Activated T-cell treated with anti-CD3 and anti-CD28 coated beads, Interleukin-2, amount 50 U/mL, for 48 hours (primary cell): ENCODE measurements at places on chromosomes 11 and 22.

DNA sequence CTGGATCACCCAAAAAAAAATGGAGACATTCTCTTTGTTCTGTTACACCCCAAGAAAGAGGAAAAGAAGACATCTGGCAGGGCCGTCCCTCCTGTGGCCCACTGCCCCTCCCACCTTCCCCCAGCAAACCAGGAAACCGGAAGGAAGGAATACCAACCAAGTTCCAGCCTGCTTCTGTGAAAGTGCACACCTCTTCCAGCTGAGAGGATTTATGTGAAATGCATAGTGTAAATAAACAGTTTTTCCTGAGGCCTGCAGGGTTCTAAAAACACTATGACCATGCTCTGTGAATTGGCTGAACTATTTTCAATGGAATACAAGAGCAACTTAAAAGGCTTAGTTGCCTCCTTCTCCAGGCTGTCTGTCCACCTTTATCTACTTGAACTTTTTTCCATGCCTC lies 50.0 kb upstream of the CHST1 start:
- no peak for DNase-seq

DNA sequence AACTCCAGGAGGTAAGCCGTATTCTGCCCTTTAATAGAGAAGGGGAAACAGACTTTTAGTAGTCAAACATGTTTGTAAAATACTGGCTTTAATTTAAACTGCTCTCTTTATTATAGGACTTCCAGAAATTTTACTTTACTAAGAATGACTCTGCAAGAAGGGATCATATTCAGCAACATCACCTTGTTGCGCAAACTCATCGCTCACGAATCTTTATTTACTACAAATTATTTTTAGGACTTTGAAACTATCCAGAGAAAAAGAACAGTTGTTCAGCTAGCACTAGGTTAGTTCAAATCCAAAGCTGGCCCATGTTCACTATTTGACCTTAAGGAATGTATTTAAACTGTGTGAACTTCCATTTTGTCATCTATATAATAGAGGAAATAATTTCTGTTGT lies 498.3 kb upstream of the TENM4 start:
- DNase-seq = no peak

DNA sequence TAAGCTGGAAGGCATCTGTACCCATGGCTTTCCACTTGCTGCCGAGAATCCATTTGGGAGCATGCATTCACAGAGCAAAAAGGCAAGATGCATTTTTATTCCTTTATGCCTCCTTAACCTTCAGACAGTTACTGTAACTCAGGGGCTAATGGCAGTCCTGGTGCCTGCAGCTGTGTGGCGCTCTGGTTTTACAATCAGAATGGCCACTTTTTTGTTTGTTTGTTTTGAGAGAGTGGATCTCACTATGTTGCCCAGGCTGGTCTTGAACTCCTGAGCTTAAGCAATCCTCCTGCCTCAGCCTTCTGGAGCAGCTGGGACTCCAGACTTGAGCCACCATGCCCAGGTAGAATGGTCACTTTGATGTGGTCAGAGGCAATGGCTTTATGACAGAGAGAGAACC lies 101.8 kb downstream of the NAV2 start:
- no peak for DNase-seq

DNA sequence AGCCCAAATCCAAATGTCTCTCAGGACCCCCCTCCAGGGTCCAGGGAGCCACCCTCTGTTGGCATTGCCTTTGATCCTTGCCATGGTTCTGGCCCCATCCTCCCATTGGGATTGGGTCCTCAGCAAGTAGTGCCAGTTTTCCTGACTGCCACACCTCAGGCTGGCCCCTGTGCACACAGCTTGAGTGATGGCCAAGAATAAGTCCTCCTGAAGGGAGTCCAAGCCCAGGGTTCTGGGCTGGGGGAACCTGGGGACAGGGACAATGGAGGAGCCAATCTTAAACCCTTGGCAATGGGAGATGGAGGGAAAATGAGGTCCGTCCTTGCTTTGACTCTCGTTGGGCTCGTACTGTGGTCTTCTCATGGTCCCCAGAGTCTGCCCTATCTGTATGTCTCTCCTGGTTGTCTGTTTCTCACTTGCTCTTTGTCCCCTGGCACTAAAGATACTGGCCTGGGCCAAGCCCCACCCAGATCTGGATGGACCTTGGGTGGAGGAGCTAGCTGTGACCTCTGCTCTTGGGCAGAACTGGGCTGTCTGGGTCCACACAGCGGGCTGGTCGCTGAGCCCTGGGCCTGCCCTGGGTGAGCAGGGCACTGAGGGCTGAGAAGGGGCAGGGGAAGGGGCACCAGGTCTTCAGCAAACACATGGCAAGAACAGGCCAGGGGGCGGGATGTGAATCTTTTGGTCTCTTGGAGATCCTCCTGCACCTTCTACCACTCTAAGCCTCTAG lies 2.9 kb downstream of the SOX10 start:
- DNase-seq = no peak

DNA sequence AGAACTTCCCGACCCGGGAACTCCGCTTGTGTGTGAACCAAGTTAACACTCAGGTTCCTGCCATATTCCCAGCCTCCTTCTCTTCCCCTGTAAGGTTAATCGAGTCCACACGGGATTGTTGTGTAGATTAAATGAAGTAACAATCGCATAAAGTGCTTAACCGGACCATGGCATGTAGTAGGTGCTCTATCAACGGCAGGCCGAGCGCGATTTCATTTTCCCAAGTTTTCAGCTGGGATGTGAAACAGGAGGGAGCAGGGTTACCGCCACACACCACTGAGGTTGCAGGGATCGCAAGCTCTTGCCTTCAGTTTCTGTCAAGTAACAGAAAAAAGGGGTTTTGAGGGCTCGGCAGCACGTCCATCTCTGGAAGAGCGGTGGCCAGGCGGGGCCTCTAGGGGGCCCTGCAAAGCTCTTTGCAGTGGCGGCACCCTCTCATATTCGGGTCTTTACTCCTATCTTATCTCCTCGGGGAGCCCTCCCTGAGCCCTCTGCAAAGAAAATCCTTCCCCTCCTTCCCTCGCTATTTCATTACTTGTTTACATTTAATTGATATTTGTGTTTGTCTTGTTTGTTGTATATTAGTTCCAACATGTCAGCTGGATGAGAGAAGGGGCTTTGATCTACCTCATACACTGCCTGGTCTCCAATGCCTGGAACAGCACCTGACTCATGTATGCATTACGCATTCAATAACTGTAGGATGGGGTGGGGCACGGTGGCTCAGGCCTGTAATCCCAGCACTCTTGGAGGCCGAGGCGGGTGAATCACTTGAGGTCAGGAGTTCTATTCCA lies 816 bp upstream of the PLEKHA7 start:
- peak; percentile 42 for DNase-seq

GRCh38 chr11:114984611-114985163 lies 306.4 kb downstream of the NXPE2 start:
- no peak for DNase-seq

DNA sequence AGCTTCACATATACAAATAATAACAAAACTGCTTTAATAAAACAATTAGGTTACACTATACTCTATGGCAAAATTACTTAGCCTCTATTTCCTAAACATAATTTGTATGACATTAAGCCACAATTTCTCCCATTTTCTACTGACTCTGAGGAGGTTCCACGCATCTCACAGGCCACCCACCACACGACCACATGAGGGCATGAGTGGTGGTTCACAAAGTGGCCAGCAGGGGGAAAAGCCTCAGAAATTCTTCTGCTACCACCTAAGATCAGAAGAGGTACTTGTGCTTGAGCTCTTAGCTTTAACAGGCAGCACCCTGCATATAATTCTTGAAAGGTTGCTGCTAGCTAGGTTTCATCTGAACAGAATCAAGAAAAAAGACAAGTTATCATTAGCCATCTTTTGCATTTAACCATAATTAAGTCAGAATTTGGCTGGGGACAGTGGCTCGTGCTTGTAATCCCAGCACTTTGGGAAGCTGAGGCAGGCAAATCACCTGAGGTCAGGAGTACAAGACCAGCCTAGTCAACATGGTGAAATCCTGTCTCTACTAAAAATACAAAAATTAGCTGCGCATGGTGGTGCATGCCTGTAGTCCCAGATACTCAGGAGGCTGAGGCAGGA lies 7.7 kb downstream of the LPXN start:
- peak; percentile 84 for DNase-seq

- DNase-seq = no peak
These were observed 1337.2 kb downstream of the TBC1D22A start for GRCh38 chr22:48099671-48100070.
